ENCODE measurements at places on chromosomes 3 and 15.

DNA sequence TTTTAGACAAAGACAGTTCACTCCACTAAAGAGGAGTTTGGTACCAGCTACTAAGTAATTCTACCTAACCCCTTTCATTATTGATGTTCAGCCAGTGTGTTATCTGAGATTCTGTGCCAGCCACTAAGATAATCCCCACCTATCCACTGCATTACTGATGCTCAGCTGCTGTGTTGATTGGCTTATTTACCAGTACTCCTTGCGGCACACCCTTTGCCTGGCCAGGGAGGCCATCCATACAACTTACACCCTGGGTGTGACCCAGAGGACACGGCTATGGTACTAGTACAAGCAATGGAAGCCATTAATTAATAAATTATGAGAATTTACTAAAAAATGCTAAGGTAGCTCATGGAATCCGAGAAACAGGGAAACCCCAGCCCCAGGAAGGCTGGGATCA, 290.7 kb upstream of the CTNNB1 start:
- DNase-seq, result no peak

GRCh38 chr3:103210583-103210982, 775.8 kb downstream of the ZPLD1 start:
- DNase-seq, result no peak

- no peak for DNase-seq
Observed at GRCh38 chr15:31365032-31365654, 38.5 kb downstream of the KLF13 start.

DNA sequence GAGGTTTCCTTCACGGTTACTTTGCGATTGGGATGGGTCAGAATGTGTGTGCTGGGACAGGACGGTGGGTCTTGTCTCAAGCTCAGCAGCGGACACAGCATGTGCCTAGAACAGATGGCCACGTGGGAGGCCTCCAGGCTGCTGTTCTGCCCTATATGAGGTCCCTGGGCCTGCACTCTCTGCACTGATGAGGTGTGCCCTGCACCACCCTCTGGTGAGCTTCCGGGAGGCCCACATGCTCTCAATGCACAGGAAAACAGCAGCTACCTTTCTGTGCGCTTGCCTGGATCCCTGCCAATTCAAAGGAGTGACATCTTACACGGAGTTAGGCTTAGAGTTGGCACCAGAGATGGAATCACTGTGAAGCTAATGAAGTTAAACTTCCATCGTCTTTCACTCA, 59.8 kb downstream of the BOC start:
- peak; percentile 3 for DNase-seq

- DNase-seq, result no peak
Observed at GRCh38 chr3:115784739-115785536, 161.6 kb downstream of the GAP43 start.

GRCh38 chr15:65663521-65663920, 41.8 kb downstream of the SLC24A1 start:
- no peak for DNase-seq
